KG1 (cell line): ENCODE measurements at places on chromosomes 12 and 14.

DNA sequence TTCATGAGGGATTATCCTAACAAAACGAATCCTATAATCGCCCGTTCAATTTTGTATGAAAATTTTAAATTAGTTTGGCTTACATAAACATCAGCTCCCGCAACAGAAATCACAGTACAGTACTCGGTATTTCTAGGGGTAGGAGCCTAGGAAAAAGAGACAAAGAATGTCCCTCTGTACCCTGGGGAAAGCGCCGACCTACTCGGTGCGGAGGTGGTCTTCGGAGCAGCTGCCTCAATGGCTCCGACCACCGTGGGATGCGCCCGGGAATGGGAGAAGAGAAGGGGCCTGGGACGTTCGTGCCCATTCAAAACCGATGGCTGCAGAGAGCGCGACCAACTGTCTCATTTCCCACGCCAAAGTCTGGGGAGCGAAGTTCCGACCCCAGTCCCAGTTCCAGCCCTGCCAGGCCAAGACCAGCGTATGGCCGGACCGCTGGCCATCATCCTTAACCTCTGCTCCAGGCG lies 618 bp downstream of the GNPNAT1 start:
- no peak for DNase-seq

DNA sequence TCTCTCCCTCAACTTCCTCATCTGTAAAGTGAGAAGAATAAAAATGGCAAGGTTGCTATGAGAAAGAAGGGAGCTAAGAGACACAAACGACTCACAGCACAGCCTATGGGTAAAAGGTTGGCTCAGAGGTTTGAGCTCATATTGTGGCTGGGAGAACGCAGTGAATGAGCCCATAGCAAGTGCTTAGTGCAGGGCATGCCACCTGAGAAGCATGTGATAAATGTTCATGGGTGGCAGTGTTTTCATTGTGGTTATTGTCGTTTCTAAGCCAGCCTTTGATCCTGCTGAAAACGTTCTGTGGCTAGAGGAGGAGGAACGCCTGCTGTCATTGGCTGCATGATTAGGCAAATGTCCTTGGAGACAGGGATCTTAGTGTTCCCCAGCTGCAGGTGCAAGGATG lies 150.4 kb downstream of the KSR2 start:
- DNase-seq = no peak

- no peak for DNase-seq
Observed at GRCh38 chr12:84696908-84697540, 215.6 kb downstream of the SLC6A15 start.

GRCh38 chr12:121590476-121591143 lies 9.8 kb upstream of the KDM2B start:
- peak; percentile 71 for DNase-seq

DNA sequence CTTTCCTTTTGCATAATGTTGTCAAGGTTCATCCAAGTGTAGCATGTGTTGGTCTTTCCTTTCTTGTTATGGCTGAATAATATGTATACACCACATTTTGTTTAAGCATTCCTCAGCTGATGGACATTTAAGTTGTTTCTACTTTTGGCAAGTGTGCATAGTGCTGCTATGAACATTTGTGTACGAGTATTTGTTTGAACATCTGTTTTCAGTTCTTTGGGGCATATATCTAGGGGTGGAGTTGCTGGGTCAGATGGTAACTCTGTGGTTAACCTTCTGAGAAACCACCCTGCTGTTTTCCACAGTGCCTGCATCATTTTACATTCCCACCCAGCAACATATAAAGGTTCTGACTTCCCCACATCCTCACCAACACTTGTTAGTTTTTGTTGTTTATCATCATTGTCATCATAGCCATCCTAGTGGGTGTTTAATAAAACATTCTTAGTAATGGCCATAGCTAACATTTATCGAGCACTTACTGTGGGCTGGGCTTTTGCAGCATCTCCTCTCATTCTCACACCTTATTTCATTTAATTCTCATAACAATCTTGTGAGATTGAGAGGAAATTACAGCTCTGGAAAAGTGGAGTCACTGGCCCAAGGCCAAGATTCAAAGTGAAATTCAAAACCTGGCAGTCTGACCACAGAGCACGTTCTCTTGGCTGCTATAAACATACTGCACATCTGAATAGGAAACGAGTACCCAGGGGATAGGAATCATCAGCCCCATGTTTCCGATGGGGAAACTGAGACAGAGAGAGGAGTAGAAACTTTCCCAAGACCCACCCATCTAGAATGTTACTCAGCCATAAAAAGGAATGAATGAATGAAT lies 193.6 kb downstream of the KSR2 start:
- no peak for DNase-seq

DNA sequence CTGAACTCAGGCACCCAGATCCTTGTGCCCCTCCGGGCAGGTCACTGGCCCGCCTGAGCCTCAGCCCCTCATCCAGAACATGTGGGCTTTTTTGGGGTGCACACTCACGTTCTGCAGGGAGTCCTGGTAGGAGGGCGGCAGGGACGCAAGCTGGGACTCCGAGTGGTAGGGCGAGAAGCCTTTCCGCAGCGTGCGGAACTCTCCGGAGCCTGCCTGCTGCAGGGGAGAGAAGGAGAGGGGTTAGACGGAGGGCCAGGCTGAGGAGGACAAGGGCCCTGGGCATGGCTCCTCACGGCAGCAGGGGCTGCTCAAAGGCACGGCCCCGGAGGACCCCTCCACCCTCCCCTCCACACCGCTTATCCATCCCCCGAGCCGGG lies 40.8 kb downstream of the CCNK start:
- no peak for DNase-seq

GRCh38 chr14:75752907-75753594 lies 92.0 kb downstream of the TTLL5 start:
- no peak for DNase-seq

DNA sequence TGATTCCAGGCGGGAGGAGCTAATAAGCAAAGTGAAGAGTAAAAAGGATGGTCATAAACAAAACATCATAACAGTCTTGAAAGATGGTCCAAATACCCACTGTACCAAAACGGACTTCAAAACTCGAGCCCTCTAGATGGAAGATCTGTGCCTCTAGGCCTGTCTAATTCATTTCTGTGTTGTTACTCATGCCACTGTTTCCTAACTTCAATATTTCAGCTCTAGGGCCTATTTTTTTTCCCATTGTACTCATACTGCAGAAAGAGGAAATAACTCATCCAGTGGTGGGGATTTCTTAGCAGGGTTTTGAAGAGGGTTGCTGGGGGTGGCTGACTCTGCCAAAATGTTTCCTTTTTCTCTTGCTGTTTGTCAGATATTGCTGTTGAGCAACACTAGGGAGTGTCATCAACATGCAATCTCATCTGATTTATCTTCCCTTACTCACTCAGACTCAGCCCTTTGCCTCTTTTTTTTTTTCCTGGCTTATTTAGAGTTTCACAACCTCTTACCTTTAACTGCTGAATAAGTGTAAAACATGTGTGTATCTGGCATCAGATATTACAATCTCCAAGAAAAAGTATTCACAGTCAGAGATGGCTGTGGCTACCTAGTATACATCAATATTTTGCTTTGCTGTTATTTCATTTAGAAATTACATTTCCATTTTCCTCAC lies 189.6 kb downstream of the DUSP6 start:
- peak; percentile 88 for DNase-seq

DNA sequence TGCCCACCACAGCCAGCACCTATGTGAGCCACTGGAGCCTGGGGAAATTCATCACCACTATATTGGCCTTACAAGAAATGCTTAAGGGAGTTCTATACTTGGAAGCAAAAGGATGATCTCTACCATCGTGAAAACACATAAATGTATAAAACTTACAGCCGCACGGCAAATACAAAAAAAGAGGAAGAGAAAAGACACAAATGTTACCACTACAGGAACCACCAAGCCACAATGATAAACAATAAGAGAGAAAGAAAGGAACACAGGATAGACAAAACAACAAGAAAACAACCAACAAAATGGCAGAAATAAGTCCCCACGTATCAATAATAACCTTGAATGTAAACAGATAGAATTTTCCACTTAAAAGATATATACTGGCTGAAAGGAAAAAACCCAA lies 267.5 kb downstream of the TMEM121 start:
- DNase-seq = no peak

DNA sequence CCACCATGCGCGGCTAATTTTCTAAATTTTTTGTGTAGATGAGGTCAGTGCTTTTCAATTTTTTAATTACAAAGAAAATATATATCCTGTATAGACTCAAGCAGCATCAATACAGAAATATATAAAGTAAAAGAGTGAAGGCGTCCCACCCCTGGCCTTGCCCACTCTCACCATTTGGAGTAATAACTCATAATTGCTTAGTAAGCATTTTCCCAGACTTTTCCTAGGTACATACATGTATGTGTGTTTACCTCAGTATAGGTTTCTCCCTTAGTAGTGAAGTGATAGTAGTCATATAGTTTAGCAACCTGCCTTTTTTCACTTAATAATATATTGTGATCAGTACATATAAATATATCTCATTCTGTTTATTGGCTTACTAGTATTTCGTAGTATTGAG lies 200.1 kb downstream of the NUBPL start:
- no peak for DNase-seq

GRCh38 chr12:106345746-106346145 lies 11.8 kb upstream of the POLR3B start:
- no peak for DNase-seq

GRCh38 chr14:32329146-32329545 lies at the start of gene AKAP6:
AKAP6 (plus strand) TSS chr14:32329298; CDS start chr14:32433494, 104,196 bp downstream.
- no peak for DNase-seq

DNA sequence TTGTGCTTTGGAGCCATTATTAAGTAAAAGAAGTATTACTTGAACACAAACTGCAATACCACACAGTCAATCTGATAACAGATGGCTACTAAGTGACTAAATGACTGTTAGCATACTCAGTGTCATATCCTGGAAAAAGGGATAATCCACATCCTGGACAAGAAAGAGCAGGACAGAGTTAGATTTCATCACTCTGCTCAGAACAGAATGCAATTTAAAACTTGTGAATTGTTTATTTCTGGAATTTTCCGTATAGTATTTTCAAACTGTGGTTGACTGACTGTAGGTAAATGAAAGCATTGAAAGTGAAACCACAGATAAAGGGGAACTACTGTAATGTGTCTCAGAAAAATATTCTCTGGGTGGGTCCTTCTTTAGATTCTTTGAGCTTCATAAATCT lies 458.8 kb downstream of the TMEM117 start:
- no peak for DNase-seq

DNA sequence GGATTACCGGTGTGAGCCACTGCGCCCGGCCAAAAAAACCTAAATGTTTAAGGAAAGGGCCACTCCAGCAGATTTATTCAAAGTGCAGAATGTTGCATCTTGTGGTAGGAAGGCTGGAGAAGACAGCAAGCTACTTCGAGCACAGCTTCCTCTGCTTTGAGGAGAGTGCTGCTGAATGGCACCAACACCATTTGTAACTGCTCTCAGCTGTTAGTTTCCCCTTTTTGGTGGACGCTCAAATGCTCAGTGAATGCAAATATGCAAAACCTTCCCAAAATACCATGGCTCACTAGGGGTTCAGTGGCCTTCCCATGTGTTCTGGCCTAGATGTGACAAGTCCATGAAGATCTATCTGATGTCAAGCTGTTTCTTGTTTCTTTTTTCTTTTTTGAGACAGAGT lies 2.9 kb upstream of the TDRD9 start:
- no peak for DNase-seq

- DNase-seq = peak; percentile 84
Observed at GRCh38 chr12:116319898-116320621, 42.6 kb upstream of the MED13L start.

DNA sequence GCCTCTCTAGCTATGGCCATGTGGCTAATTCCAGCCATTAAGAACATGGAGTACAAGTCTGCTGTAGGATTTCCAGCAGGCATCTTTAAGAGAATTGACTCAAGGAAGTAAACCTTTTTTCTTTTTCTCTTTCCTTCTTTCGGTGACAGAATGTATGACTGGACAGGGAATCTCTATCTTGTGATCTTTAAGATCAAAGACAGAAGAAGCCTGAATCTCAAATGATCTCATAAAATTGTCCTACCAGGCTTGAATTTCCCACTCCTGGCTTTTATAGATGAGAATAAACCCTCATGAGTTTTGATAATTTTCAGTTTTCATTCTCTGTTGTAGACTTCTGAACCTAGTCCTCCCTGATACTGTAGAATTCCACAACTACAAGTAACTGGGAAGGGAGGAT lies 11.4 kb downstream of the DUSP6 start:
- DNase-seq = no peak

DNA sequence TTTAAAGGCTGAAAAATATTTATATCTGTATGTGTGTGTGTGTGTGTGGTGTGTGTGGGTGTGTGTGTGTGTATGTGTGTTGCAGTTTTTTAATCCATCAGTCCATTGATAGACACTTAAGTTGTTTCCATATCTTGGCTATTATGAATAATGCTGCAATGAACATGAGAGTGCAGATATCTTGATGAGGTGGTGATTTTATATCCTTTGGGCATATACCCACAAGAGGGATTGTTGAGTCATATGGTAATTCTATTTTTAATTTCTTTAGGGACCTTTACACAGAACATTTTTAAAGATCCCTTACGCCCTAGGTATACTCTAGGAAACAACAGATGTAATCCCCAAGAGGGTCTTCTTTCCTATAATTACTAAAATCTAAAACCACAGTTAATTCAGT lies 154.5 kb upstream of the CLEC14A start:
- DNase-seq = no peak

GRCh38 chr12:119178544-119179334 lies at the start of gene HSPB8:
HSPB8 (plus strand) TSS chr12:119178931; CDS start chr12:119179313, 382 bp downstream.
- no peak for DNase-seq

GRCh38 chr14:69038455-69039287 lies 59.6 kb upstream of the ACTN1 start:
- DNase-seq = no peak

DNA sequence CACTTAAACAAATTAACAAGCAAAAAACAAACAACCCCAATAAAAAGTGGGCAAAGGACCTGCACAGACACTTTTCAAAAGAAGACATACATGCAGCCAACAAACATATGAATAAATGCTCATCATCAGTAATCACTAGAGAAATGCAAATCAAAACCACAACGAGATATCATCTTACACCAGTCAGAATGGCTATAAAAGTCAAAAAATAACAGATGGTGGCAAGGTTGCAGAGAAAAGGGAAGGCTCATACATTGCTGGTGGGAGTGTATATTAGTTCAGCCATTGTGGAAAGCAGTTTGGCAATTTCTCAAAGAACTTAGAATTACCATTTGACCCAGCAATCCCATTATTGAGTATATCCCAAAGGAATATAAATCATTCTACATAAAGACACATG lies 34.6 kb upstream of the NT5DC3 start:
- no peak for DNase-seq

DNA sequence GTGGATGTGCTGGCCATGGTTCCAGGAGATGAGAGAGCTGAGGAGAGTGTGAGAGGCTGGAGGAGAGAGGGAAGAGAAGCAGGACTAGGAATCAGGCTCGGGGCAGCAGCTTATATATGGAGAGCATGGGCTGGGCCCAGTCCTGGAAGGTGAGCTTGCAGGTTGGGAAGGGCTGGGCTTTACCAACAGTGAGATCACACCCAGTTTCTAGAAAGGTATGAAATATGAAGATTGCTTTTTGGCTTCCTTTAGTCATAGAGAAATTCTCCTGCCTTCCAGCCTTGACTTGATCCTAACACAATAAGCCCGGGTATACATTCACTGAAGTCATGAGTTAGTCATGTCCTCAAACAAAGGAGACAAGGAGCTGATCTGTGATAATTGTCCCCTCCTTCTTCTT lies at the start of gene KRT6A:
TSS of gene KRT6A (minus strand) at position 86 of the 400 bp plus-strand sequence. CDS start at position 17, 69 bp downstream.
- DNase-seq = no peak
